ENCODE measurements at places on chromosomes 13 and 19.

DNA sequence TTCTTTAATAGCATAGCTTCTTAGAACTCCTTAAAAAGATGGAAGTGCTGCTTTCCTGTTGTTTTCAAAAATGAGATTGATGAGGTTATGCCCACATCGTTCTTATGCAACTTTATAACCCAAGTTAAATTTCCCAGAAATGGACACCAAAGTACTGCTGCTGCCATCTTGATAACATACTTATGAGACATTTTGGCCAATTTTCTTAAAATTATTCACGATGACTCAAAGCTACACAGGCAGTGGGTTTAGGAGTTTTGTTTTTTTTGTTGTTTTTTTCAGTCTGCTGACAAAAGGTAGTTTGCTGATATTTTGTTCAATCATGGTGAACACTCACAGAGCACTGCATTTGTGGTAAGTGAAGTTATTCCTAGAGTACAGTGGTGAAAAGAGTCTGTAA, 54.9 kb upstream of the RFC3 start:
- no peak for DNase-seq

DNA sequence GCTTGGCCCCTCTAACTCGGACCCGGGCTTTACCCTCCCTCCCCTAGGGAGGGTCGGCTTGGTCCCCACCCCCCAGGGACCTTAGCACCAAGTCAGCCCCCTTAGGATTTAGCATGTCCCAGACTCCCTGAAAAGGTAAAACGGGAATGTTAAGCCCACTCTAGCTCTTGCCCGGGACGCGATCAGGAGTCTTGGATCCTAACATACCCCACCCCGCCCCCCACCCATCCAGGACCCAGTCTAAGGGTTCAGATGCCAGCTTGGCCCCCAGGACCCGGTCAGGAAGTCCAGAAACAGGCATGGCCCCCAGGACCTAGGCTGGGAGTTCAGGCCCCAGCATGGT, 437 bp downstream of the EPOR start:
- no peak for DNase-seq

- DNase-seq, result no peak
Observed at GRCh38 chr13:95035311-95036109, 265.7 kb downstream of the ABCC4 start.

- DNase-seq, result no peak
Observed at GRCh38 chr13:98156259-98156658, 13.4 kb downstream of the FARP1 start.

All from stimulated activated CD4-positive, alpha-beta T cell treated with anti-CD3 and anti-CD28 coated beads, Interleukin-1b, Interleukin-23, amount 100 ng/mL, for 48 hours (primary cell).